Fibroblast of skin of scalp (primary cell): ENCODE measurements at places on chromosomes 16 and 17.

DNA sequence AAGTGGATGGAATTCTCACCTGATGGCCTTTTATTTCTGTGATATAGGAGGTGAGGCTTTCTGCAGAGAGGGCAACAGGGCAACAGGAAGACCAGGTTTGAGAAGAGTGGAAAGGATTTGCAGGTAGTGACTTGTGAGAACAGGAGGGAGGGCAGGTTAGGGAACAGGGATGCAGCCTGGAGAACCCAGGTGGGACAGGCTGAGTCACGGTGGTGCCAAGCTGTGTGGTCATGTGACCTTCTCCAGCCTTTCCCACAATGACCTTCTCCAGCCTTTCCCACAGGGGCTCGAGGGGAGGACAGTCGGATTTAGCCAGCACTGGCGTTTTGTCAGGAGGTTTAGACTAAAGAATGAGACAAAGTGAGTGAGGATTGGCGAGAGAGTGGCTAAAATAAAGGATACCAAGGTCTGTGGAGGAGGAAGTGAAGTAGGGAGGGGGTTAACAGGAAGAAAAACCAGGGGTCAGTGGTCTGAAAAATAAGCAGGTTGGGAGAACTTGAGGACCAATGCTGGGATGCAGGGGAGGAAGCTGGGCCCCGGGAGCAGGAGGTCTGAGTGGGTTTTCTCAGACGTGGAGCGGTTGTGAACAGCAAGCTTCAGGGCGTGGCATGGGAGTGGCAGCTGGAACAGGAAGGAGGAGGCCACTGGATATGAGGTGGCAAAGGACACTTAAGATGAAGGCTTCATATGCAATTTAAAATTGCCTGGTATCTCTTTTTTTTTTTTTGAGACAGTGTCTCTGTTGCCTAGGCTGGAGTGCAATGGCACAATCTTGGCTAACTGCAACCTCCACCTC, 37.7 kb downstream of the DNAH2 start:
- DNase-seq = no peak

DNA sequence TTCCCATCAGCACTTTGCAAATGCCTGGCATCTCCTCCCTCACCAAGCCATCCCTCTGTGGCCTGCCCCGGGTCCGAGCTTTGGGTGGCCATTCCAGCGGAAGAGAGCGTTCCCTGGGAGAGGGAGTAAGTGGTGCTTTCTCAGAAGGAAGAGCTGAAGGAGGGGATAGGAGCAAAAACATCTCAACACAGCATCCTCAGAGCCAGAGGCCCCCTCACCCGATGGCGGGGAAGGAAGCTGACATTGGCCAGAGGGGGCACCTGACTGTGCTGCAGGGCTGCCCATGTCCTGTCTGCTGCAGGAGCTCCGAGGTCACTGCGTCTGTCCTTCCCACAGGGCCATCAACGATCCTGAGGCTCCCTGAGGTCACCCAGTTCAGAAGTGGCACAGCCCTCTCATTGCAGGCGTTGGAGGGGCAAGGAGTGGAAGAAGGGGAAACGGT, 427 bp upstream of the TLCD3B start:
- DNase-seq = no peak

GRCh38 chr17:61488878-61489718, 36.9 kb downstream of the TBX4 start:
- DNase-seq = no peak

DNA sequence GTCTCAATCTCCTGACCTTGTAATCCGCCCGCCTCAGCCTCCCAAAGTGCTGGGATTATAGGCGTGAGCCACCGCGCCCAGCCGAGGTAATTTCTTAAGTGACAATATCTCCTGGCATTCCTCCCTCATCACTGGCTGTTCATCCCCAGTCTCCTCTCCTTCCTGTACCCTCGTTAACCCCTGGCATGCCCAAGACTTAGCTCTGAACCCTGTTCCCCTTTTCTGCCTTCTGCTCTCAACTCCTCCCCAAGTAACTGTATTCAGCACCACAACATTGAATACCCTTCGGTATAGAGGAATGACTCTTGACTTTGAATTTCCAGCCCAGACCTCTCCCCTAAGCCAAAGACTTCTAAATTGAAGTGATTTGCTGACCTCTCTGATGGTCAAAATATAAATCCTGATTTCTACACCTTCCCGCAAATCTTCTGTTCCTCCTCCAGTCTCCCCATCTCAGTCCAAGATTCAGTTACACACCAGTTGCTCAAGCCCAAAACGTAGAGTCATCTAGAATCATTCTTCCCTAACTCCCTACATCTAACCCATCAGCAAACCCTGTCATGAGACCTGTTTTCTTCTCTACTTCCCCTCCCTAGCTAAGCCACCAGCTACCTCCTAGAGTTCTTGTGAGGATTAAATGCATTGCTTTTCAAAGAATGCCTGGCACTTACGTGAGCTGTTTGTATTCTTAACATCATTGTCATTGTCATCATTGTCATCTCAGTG, 14.8 kb downstream of the PMP22 start:
- DNase-seq = no peak

DNA sequence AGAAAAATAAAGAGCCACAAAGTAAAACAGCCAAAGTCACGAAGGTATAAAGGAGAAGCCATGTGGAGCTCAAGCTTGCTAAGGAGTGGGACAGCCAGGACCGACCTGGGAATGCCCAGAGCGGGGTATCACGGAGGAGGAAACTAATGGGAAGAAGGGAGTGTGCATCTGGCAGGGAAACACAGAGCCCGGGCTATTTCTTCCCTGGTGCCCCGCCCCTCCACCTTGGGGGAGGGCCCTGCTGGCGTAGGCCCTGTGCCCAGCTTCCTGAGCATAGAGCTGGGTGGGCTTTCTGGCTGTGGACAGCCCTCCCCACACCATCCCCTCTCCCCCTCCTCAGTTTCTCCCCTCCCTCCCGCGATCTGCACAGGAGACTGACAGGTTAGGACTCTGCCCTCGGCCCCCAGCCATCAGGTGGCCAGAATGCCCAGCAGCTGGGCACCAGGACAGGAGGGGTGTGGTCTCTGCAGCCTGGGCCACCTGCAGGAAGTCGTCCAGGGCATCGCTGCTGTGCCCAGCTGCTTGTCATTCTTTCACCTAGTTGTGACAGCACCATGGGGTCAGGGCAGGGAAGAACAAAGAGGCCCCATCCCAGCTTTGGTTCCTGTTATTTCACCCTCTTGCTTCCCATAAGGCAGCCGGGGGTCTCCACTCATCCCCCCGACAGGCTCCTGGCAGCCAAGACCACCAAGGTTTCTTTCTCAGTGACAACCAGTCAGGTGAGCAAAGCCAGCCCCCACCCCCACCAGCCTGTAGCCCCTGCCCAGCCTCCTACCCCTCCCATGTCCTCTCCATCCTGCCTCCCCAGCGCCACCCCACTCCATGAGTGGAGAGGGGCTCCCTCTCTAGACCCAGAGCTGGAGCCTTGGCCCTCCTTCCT, 7.1 kb upstream of the DCAF7 start:
- no peak for DNase-seq

- DNase-seq = no peak
Measured at GRCh38 chr17:59234631-59235030, 14.3 kb downstream of the GDPD1 start.

GRCh38 chr17:57603978-57604377, 141.1 kb downstream of the CCDC182 start:
- DNase-seq = no peak

DNA sequence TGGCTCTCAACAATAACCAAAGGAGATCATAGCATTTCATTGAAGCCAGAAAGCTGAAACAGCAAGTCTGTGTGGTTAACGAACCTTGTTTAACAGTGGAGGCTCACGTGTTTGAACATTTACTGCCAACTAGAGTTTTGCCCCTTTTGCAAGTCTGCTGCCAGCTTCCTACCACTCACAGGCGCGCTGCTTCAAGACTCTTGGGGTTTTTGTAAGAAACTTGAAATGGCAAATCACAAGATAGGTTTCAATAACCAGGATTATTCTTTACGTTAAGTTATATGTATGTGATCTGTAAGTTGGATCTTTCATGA, 1.2 kb downstream of the SNTB2 start:
- DNase-seq = no peak

DNA sequence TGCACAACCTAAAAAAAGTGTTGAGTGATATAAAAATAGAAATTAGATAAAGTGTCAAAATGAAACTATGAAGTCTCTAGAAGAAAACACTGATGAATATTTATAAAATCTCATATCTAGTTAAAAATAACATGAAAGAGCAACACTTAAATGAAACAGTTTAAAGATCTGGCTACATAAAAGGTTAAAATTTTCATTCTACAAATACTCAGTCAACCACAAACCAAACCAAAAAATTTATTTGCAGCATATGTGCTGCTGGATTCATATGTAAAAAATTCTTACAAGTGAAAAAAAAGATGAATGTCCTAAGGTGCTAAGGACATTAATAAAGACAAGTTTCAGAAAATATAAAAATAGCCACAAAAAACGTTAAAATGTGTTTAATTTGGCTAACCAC, 22.6 kb upstream of the CDYL2 start:
- no peak for DNase-seq

DNA sequence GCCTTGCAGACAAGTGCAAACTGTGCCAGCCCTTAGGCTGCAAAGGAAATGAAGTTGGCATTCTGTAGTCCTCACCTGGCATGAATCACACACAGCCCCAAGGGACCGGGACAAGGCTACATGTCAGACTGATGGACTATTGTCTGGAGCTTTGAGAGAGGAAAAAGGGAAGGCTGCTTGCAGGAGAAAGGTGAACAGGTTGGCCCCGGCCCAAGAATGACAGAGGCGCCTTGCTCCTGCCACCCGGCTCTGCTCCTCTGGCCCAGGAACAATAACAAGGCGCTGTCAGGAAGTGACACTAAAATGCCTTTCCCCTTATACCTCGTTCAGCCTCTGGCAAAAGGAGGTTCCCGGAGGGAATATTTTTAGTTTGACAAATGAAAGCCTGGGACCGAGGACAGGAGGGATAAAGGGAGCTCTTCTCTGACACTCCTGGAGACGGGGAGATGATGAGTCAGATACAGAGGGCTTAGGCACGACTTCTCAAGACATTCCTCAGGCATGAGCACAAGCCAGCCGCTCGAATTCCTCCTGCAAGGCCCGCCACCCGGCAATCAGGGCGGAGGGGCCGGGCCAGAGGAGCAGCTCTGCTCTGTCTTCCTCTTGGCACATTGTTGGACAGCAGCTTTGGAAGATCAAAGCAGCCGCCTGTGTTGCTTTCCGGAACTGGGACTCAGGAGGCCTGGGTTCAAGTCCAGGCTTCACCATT, 105.8 kb downstream of the NOG start:
- peak; percentile 100 for DNase-seq

- peak; percentile 85 for DNase-seq
Measured at GRCh38 chr17:42681976-42682721, at the start of gene CNTNAP1. Gene CNTNAP1 (plus strand): TSS chr17:42682531. CDS start chr17:42682830, 299 bp downstream.

DNA sequence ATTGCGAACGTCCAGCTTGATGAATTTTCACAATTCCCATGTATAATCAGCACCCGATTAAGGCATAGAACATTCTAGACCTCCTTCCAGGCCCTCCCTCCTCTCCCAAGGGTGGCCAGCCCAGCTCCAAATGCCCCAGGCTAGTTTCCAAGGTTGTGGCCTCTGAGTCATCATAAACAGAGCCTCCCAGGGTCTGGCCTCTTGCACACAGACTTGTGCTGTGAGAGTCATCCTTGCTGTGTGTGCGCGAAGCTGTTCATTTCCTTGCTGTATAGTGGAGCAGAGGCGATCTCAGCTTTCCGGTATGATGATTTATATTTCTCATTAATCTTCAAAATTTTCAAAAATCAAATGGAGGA, 20.5 kb upstream of the JPH3 start:
- DNase-seq = peak; percentile 97

- DNase-seq = no peak
Measured at GRCh38 chr16:54286090-54286365, 559 bp downstream of the IRX3 start.

- no peak for DNase-seq
Measured at GRCh38 chr17:70344386-70345060, 175.2 kb downstream of the KCNJ2 start.
